ENCODE measurements at places on chromosomes 11 and 22.

- DNase-seq: no peak
Measured at GRCh38 chr11:125258291-125259032, 93.9 kb downstream of the PKNOX2 start.

- no peak for DNase-seq
Measured at GRCh38 chr11:8282631-8283030, 19.0 kb upstream of the LMO1 start.

DNA sequence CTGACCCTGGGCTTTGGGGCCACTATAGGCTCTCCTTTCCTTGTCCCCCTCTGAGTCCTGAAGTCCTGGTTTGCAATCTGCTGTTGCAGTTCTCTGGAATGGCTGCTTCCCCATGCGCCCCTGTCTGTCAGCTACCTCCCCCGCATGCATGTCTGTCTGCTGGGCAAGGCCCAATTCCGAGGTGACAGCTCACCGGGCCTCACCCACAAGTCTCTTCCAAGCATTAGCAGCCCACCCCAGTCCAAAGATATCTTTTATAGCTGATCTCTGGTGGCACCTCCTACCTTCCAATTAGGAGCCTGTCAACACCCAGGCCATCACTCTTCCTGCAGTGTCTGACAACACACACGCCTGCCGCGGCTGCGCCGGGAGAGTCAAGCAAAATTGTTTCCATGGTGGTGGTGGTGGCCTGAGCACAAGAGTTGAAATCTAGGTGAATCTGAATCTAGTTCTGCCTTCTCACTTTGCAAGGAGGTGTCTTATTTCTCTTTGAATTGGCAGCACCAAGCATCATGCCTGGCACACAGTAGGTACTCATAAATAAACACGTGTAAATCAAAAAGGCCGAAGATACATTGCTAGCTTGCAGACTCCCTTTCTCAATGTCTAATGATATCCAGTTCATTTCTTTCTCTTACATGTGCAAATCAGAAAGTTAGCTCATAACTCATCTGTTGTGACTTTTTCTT is 1.2 kb upstream of the LMO2 start:
- DNase-seq: no peak

GRCh38 chr22:24419475-24419850 is 7.9 kb upstream of the ADORA2A start:
- DNase-seq: no peak

DNA sequence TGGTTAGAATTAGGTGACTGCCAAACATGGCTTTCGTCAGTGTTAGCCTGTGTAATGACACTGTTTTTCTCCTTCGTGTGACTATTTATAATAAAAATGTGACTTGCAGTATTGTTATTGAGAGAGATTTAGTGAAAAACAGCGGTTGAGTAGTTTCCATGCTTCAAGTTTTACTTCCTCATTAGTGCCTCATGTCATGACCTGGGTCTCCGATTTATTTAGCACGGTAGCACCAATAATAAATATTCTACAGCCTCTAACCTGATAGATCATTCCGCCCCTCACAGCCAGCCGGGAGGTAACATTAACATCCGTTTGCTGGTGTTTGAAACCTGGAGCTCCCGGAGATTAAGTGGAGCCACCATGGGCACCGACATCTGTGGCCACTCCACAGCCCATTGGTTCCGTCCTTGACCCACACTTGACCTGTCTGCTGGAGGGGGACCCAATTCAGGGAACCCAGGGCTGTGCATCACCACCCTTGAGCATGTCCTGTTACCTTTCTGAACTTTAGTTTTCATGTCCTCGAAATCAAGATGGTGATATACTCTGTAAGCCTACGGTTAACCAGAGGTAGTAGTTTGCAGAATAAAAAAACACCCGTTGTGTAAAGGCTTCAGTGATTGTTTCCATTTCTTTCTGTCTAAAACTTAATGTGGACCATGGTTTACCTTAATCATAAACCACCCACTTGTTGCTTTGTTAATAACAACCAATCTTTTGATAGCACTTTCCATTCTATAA is 104.1 kb downstream of the ATXN10 start:
- no peak for DNase-seq

DNA sequence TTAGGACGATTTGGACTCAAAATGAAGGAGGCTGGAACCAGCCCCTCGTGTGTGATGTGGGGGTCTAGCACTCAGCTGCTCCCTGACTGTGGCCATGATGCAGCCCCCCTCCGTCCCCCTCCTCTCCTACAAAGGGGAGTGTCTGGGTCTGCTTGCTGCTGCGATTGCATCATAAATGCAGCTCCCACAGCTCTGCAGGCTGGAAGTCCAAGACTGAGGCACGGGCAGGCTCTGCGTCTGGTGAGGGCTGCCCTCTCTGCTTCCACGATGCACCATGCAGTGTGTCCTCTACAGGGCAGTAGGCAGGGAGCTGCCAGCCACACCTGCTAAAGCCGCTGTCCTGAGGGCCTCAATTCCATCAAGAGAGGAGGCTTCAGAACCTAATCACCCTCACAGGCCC is 432.1 kb downstream of the BRD1 start:
- DNase-seq: no peak

DNA sequence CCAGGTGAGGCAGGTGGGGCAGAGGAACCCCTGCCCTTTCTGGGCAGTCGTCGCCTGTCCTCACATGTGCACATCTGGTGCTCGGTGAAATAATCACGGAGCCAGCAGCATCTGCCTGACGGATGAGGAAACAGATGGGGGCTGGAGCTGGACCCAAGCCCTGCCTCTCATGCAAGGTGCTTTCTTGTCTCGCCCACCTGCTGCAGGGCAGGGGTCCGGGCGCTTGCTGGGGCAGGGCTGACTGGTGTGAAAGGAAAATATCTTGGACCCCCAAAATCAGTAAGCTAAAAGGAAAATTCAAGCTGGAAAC is 3.3 kb downstream of the ALDH3B2 start:
- DNase-seq: no peak

DNA sequence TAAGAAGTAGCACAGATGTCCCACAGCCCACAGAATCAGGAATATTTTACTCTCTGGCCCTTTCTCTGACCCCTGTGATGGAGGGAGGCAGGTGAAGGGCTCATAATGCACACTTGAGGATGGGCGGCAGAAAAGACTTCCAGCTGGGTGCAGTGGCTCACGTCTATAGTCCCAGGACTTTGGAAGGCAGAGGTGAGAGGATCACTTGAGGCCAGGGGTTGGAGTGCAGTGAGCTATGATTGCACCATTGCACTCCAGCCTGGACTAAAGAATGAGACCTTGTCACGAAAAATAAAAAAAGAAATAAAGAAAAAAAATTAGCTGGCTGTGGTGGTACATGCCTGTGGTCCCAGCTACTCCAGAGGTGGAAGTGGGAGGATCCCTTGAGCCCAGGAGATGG is 13.5 kb upstream of the CRYBB3 start:
- DNase-seq: no peak

GRCh38 chr11:45252877-45253276 is 33.3 kb downstream of the SYT13 start:
- no peak for DNase-seq

DNA sequence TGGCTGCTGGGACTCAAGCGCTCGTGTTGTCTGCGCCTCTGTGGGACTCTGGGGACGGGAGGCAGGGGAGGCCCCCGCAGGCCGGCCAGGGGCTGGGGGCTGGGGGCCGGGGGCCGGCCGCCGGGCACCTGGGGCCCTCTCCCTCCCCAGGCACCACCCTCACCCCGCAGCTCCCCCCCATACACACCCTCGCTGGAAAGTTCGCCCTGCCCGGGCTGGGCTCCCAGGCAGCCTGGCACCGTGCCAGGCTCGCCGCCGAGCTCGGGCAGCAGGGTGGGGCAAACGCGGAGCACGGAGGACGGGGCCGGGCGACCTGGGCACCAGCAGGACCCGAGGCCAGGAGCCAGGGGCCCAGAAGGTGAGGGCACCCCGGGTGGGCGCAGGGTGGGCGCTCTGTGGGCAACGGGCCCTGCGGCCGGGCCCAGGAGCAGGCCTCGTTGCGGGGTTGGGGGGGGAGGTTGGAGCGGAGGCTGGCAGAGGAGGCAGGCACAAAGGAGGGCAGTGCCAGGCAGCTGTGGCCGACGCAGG is 76.7 kb upstream of the WNT7B start:
- no peak for DNase-seq

DNA sequence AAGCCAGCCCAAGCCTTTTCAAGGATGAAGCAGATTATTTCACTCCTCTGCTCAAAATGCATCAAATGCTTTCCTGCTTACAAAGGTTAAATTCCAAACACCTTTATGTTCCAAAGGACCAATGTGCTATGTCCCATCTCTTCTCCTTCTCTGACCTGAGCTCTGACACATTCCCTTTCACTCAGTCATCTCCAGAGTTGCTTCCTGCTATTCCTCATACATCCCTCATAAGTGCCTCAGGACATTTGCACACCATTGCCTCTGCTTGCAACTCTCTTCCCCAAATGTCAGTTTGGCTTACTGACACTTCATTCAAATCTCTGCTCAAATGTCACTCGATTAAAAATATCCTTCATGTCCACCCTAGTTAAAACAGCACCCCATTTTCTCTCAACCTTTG is 53.3 kb upstream of the BMAL1 start:
- no peak for DNase-seq

DNA sequence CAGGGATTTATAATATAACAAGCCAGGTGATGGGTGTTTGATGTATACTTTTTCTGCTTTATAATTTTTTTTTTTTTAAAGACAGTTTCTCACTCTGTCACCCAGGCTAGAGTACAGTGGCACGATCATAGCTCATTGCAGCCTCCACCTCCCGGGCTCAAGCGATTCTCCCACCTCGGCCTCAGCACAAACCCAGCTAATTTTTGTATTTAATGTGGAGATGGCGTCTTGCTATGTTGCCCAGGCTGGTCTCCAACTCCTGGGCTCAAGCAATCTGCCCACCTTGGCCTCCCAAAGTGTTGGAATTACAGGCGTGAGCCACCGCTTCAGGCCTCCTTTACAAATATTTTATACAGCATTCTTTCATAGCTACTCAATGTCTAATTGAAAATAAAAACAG is 48.6 kb downstream of the MORC2 start:
- no peak for DNase-seq

GRCh38 chr11:63670096-63670432 is 1.1 kb downstream of the ATL3 start:
- DNase-seq: no peak

DNA sequence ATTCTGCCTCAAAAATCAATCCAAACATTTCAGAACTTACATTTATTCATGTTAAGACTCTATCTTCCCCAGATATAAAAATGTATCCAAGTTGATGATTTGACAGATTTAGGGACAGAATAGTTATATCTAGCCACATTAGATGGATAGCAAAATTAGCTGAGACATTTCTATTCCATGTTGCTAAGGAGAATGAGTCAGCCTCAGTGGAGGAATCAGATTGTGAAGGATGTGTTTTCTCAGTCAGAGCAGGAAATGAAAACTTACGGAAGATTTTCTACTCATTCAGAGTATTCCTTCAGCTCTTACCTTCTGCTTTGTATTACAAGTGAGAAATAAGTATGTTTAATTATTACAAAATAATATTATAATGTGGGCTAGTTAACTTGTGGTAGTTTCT is 556.3 kb upstream of the ANO3 start:
- no peak for DNase-seq

GRCh38 chr11:66411323-66411722 is 9.5 kb upstream of the NPAS4 start:
- no peak for DNase-seq
